ENCODE measurements at places on chromosomes 6 and 20. TPM values are rescaled to one million over a fixed set of nuclear protein-coding genes. Genes with fewer than 3 reads are reported as not detected.

COL12A1 gene
- 868 TPM for polyA plus RNA-seq

OR2H2 gene
- polyA plus RNA-seq: not detected

DNA sequence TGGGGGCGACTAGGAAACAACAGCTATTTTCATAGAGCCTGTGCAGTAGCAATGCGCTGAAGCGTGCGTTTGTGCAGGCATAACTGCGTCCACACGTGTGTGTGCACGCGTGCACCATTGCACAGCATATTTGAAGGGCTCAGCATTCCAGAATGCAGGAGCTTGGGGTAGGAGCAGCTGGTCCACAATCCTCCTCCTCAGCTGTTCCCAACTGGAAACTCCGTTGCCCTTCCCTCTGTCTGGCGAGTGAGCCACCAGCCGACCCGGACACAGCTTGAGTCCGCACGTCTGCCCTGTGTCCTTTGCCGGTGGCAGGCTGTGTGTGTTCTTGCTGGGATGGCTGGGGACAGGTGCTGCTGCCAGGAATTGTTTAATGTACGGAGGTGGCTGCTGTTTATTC lies 110.2 kb downstream of the SASH1 start:
- no peak for DNase-seq

ZNF311 gene
- 0.74 TPM for polyA plus RNA-seq

TMEM244 gene
- not detected for polyA plus RNA-seq

Data from BJ (cell line).